ENCODE measurements at places on chromosomes 11 and 22. TPM values are rescaled to one million over a fixed set of nuclear protein-coding genes. Genes with fewer than 3 reads are reported as not detected.

The JHY gene
- polyA plus RNA-seq = not detected

The ZNF214 gene
- polyA plus RNA-seq = 0.42 TPM

The PDE2A gene
- 2.8 TPM for polyA plus RNA-seq

The C11orf65 gene
- polyA plus RNA-seq = not detected

The MPEG1 gene
- not detected for polyA plus RNA-seq

The TTC9C gene
- polyA plus RNA-seq = 28.0 TPM

The KREMEN1 gene
- 8.9 TPM for polyA plus RNA-seq

The BANF1 gene
- polyA plus RNA-seq = 75.9 TPM

The OR6A2 gene
- polyA plus RNA-seq = not detected

The DMC1 gene
- not detected for polyA plus RNA-seq

The FOLR1 gene
- polyA plus RNA-seq = 0.26 TPM

The SCARF2 gene
- polyA plus RNA-seq = 6.2 TPM

The OR2AT4 gene
- not detected for polyA plus RNA-seq

The POTEH gene
- polyA plus RNA-seq = not detected

The RASSF10 gene
- polyA plus RNA-seq = not detected

The PLAAT3 gene
- 16.4 TPM for polyA plus RNA-seq

The SOX10 gene
- not detected for polyA plus RNA-seq

The APOA5 gene
- 61.4 TPM for polyA plus RNA-seq

The MYO7A gene
- 10.0 TPM for polyA plus RNA-seq

The SSTR3 gene
- 0.08 TPM for polyA plus RNA-seq

The EHF gene
- polyA plus RNA-seq = 0.04 TPM

The KDM4F gene
- not detected for polyA plus RNA-seq

The CABP7 gene
- 0.08 TPM for polyA plus RNA-seq

Data from HepG2 (cell line).